ENCODE measurements at places on chromosomes 12 and 14. TPM values are rescaled to one million over a fixed set of nuclear protein-coding genes. Genes with fewer than 3 reads are reported as not detected.

The APOF gene
- total RNA-seq = not detected

GRCh38 chr12:29756741-29757390, 26.9 kb downstream of the TMTC1 start:
- no peak for DNase-seq

DNA sequence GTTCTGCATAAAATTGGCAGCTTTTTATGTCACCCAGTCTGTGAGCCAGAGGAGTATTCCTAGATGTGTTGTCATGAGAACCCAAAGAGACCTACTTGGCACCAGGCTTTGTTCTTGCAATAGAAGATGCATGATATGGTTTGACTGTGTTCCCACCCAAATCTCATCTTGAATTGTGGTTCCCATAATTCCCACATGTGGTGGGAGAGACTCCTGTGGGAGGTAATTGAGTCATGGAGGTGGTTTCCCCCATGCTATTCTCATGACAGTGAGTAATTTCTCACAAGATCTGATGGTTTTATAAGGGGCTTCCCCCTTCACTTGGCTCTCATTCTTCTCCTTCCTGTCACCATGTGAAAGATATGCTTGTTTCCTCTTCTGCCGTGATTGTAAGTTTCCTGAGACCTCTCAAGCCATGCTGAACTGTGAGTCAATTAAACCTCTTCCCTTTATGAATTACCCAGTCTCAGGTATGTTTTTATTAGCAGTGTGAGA, 572.0 kb upstream of the ATP2B1 start:
- DNase-seq = no peak

- DNase-seq = no peak
These were observed 16.9 kb upstream of the TFCP2 start for GRCh38 chr12:51189790-51190355.

GRCh38 chr12:80659512-80660063, 47.8 kb upstream of the MYF6 start:
- no peak for DNase-seq

- no peak for DNase-seq
These were observed 33.5 kb downstream of the CFL2 start for GRCh38 chr14:34680806-34681479.

GRCh38 chr14:34187519-34188044, 236.7 kb upstream of the EGLN3 start:
- no peak for DNase-seq
